ENCODE measurements at places on chromosomes 5 and 9.

DNA sequence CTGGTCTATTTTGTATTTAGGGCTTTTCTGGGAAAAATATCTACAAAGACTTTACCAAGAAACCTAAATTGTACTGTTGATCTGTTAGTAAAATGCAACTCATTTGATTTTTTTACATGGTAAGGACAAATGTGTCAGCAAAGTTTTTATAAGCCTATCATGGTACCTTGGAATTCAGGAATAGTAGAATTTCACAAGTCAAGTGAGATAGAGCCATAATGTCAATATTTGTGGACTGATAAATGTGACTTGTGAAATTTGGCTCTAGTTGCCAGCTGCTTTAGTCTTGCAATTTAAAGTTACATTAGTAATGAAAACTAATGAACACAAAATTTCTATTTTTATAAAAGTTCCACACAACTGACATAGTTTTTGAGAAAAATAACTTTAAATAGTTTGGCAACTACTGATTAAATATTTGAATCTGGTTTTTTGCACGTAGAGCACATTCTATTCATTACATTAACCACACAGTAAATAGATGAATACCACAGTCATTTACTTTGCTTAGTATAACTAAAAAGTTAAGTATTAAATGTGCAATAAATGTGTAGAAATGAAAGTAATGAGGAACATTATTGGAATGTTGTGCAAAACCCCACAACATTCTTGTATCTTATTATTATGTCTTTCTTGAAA lies 41.2 kb upstream of the RIOK2 start:
- no peak for DNase-seq

DNA sequence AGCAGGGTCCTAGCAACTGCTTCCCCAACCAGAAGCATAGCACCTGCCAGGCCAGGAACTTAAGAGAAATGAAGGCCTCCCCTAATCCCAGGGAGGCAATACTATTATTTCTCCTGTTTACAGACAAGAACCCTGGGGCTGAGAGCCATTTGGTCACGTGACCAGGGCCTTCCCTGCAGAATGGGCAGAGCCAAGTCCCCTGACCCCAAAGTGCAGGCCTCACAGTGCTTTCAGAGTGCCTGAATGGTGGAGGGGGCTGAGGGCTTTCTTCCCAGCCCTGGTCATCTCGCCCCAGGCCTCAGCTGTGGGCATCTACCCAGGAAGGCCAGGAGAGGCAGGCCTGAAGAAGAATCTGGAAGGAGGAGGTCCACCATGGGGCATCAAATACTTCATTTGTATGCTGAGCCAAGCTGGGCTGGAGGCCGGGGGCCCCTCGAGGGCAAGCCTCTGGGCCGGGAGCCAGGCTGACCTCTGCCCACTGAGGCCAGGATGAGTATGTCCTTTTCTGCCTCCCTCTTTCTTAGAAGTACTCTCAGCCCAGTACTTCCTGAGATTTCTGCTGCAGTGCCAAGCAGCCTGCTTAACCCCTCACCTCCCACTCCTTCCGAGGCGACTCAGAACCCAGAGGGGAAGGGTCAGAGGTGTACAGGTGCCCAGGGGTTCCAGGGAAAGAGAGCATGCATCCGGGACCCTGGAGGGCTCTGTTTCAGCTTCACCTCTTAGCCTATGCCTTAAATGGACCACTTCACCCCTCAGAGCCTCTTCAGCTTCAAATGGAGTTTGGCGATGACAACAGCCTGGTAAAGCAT lies 18.9 kb upstream of the DUSP1 start:
- DNase-seq, result no peak

GRCh38 chr9:18665947-18666346 lies 192.0 kb downstream of the ADAMTSL1 start:
- DNase-seq, result no peak

DNA sequence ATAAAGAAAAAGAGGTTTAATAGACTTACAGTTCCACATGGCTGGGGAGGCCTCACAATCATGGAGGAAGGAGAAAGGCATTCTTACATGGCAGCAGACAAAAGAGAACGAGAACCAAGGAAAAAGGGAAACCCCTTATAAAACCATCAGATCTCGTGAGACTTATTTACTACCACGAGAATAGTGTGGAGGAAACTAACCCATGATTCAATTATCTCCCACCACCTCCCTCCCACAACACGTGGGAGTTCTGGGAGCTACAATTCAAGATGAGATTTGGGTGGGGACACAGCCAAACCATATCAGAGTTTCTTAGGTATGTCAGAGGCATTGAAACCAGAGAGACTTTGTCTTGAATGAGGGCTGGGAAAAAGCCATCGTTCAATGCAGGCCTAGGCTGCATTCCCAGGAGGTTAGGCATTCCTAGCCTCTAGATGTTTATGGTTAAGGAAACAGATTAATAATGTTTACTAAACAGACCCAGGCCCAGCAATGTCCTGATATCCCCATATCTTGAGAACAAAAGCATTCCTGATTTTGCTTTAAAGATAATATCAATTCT lies 7.5 kb upstream of the PAIP1 start:
- DNase-seq, result no peak

- no peak for DNase-seq
Measured at GRCh38 chr9:8600914-8601680, 801.5 kb upstream of the DMAC1 start.

GRCh38 chr5:102666164-102666946 lies 88.8 kb upstream of the PAM start:
- DNase-seq, result no peak

DNA sequence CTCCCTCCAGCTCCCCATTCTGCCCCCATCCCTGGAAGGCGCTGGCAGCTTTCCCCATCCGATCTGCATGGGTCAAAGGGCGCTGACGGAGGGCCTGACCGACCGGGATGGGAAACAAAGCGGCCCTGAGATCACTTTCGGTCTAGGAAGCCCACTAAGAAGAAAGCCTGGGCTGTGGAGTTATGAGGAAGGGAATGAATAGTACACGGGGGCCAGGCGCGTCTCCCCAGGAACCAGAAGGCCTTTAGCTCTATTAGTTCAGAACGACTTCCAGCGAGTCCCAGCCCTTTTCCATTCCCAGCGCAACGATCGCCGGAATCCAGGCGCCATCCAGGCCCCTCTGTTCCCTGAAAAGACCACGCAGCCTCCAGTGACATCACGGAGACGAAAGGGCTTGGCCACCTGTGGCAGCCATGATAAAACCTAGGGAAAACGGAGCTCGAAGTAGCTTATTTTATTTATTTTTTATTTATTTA lies 70.1 kb upstream of the CCDC180 start:
- no peak for DNase-seq

GRCh38 chr5:18720002-18720401 lies 1085.7 kb downstream of the TAF11L14 start:
- no peak for DNase-seq

DNA sequence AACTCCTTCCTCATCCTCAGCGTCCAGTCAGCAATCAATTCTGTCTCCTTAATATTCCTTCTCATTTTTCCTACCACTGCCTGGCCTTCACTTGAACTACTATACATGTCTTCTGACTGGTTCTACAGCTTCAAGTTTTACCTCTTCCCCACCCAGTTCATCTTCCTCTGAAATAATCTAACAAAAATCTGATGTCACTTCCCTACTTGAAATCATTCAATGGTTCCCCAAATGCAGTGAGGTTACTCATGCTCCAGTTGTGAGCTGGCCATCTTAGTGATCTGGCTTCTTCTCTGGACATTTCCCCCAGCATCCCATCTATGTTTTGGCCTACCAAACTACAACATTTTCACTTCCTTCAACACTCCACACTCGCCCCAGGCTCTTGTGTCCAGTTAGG lies 14.9 kb upstream of the TMEM267 start:
- DNase-seq, result no peak

- DNase-seq, result no peak
Measured at GRCh38 chr5:142280066-142281007, 44.5 kb downstream of the SPRY4 start.

- DNase-seq, result no peak
Measured at GRCh38 chr5:33340195-33340594, 100.6 kb upstream of the TARS1 start.

DNA sequence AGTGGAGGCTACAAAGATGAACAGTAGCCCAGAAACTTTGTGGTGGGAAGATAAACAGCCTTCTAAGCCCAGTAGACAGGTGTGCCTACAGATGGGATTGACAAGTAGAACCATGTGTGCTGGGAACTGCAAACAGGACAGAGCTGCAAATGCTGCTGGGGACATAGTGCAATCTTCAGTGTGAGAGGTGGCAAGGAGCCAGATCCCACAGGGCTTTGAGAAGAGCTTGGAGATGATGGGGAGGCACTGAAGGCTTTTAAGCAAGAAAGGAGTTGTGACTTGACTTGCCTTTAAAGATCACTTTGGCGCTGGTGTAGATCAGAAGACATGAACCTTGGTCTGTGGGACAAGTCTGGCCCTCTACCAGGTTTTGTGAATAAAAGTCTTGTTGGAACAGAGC lies 675.2 kb downstream of the ACTL7B start:
- no peak for DNase-seq

DNA sequence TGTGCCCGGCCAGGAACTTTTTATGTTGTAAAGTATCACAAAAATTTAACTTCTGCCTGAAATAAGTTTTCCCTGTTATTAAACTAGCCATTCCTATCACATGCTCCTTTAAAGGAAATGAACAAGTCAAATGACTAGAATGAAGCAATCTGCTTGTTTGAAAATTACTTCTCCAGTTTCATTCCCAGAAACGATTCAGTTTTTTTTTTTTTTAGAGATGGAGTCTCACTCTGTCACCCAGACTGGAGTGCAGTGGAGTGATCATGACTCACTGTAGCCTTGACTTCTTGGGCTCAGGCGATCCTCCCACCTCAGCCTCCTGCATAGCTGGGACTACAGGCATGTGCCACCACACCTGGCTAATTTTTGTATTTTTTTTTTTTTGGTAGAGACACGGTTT lies 13.3 kb upstream of the GNG10 start:
- DNase-seq, result no peak

DNA sequence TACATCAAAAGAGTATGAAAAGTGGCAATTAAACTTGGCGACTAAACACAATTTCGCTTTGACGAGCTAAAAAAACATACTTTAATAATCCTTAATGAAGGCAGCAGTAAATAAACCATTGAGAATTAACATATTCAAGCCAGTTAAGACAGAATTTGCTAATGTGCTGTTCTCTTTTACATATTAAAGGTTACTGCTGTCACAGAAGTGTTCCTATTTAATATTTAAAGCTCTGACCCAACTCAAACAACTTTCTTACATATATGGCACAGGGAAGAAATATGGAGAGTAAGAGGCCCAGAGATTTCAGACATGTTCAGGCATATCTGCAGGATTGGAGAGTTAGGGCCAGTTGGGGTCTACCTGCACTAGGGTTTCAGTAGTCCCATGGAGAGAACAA lies 16.7 kb upstream of the DENND4C start:
- DNase-seq, result no peak

GRCh38 chr5:39624890-39625289 lies 200.1 kb upstream of the DAB2 start:
- DNase-seq, result no peak

DNA sequence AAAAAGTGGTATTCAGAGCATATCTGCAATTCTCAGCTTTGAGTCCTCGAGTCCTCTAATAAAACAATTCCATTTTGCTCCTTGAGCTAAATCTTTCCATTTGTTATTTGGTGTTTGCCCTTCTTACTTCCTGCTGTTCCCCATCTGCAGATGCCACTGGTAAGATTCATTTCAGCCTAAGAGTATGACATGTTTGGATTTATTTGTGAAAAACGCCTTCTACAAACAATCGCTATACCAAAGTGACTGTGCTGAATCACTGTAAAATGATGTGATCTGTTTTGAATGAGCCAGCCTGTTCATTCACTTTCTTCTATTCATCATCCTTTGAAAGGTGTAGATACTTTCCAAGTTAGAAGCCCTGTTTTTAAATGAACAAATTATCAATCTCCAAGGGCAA lies 27.7 kb downstream of the KCTD16 start:
- DNase-seq, result no peak

GRCh38 chr5:119631660-119632059 lies 2.3 kb downstream of the FAM170A start:
- DNase-seq, result no peak

- DNase-seq, result no peak
Measured at GRCh38 chr9:97220894-97221477, 86.5 kb upstream of the CCDC180 start.

DNA sequence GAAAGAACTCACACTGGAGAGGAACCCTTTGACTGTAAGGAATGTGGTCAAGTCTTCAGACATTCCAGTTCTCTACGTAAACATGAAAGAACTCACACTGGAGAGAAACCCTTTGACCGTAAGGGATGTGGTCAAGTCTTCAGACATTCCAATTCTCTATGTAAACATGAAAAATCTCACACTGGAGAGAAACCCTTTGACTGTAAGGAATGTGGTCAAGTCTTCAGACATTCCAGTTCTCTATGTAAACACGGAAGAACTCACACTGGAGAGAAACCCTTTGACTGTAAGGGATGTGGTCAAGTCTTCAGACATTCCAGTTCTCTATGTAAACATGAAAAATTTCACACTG lies 32.6 kb downstream of the MAPK9 start:
- DNase-seq, result no peak

- peak; percentile 95 for DNase-seq
Measured at GRCh38 chr9:124868511-124869465, 6.9 kb downstream of the ARPC5L start.

- peak; percentile 18 for DNase-seq
Measured at GRCh38 chr9:20356403-20357036, 265.8 kb downstream of the MLLT3 start.

DNA sequence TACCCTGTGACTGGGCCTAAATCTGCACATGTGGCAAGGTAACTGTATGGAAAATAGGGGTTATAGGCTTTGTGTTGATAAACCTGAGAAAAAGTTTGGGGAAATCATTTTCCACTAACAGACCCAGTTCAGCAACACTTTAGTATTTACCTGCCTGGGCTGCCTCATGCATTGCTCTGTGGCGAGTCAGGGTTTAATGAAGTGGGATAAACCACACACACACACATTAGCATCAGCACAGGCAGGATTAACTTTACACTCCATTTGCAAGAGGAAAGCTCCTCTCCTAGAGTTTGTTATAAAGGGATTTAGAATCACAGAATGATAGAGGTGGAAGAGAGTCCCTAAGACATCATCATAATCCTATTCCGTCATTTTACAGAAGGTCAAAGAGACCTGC lies 20.0 kb upstream of the ZCCHC7 start:
- no peak for DNase-seq

GRCh38 chr5:115599502-115599901 lies 2.8 kb downstream of the TICAM2 start:
- DNase-seq, result peak; percentile 18

DNA sequence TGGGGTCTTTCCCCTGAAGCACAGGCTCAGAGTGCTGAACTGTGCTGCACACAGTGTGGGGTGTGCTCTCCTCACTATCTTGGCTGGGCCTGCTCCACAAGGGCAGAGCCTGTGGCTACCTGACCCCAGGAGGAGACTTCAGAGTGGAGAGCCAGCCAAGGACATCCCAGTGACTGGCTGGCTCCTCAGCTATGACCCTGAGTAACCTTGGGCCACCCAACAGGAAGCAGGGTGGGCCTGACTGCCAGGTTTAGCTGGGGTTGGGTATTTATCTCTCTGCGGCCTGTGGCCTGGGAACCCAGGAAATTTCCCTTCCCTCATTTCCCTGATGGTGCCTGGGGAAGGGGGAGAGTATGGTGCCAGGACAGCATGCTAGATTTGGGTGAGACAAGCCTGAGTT lies 2.1 kb upstream of the EEIG1 start:
- DNase-seq, result no peak

- DNase-seq, result no peak
Measured at GRCh38 chr5:88049156-88049555, 219.5 kb downstream of the TMEM161B start.
